Posterior cingulate gyrus (tissue), 11 donors: ENCODE measurements at places on chromosomes 16 and 17.

DNA sequence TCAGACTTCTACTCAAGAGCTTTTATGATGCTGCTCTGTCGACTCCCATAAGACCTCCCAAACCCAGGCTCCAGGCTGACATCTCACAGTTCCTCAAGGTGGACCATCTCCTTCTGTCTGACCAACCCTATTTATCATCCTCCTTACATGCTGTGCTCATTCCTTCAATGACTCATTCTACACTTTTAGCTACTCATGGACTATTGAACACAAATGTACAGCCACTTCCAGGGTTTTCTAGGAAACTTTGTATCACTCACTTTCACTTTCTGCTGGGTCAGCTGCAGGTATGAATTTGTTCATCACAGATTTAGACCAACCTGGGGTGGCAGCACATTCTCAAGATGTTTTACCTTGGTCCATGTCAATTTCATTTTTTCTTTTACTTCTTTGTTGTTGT is 162.4 kb upstream of the FAM20A start:
- DNase-seq, result no peak

DNA sequence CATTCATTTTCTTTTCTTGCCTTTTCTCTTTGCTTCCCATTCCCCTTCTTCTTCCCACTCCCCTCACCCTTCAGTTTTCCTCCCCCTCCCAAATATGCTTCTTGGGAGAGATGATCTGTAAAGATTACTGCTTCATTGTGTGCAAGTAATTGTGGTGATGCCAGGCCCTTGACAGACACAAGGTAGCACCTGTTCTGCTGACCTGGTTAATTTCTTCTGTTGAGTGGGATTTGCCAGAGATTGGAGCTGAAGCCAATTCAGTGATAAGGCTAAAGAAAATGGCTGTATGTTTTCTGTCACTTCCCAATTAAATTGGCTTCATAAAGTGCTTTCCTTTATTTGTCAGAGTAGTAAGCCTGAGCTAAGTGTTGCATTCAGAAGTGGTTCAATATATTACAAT is 44.5 kb downstream of the AATF start:
- DNase-seq, result no peak

DNA sequence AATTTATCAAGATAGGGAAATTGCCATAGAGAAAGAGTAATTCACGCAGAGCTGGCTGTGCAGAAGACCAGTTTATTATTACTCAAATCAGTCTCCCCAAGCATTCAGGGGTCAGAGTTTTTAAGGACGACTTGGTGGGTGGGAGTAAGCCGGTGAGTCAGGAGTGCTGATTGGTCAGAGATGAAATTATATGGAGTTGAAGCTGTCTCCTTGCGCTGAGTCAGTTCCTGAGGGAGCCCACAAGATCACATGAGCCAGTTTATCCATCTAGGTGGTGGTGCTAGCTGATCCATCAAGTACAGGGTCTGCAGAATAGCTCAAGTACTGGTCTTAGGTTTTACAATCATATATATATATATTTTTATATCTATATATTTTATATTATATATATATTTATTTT is 6.0 kb upstream of the AQP8 start:
- DNase-seq, result no peak

DNA sequence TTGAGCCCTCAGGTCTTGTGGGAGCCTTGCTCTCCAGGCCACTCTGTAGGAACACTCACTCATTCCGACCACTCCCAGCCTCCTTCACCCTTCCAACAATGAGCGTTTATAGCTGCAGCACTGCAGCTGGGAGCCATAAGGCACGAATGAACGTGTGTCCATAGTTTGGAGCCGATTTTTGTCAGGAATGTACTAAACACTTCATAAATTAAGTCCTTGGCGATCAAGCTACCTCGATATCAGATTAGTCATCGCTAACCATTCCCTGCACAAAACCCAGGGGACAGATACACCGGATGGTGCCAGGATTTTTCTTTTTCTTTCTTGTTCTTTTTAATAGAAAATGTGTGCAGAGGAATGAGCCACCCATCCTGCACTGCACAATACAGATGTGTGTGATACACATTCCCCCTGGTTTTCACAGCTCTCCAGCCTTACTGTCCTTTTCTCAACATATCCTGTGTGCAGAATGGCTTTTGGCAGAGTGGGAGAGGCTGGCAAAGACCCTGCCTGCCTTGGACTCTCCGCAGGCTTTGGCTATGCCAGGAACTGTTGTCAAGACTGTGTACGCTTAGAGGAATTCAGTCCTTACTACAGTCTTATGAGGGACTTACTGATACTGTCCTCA is 68.4 kb upstream of the ELAC2 start:
- no peak for DNase-seq

DNA sequence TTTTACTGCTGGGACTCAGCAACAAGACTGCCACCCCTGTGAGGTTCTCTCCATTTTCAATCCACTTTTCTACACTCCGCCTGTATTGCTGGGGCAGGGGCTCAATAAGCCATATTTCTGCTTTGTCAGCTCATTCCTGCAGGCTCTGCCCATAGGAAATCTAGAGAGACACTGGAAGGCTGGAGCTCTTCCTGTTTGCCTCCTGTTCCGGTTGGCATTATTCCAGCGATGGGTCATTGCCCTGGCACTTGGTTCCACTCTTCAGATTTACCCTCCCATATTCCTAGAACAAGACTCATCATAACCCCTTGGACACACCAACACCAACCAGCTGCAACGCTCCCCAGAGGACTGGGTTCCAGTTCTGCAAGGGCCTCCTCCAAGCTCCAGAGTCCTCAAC is 210.4 kb downstream of the CA10 start:
- DNase-seq, result no peak

GRCh38 chr16:1003391-1004347 is 22.1 kb downstream of the SOX8 start:
- DNase-seq, result no peak

DNA sequence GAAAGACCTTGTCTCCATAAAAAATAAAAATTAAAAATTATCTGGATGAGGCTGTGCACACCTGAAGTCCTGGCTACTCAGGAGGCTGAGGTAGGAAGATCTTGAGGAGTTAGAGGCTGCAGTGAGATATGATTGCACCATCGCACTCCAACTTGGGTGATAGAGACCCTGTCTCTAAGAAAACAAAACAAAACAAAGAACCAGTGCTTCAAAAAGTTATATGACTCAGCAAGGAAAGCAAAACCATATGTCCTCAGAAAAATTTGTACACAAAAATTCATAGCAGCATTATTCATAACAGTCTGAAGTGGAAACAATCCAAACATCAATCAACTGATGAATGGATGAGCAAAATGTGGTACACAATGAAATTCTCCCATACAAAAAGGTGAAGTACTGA is 48.9 kb downstream of the SLFN5 start:
- no peak for DNase-seq

DNA sequence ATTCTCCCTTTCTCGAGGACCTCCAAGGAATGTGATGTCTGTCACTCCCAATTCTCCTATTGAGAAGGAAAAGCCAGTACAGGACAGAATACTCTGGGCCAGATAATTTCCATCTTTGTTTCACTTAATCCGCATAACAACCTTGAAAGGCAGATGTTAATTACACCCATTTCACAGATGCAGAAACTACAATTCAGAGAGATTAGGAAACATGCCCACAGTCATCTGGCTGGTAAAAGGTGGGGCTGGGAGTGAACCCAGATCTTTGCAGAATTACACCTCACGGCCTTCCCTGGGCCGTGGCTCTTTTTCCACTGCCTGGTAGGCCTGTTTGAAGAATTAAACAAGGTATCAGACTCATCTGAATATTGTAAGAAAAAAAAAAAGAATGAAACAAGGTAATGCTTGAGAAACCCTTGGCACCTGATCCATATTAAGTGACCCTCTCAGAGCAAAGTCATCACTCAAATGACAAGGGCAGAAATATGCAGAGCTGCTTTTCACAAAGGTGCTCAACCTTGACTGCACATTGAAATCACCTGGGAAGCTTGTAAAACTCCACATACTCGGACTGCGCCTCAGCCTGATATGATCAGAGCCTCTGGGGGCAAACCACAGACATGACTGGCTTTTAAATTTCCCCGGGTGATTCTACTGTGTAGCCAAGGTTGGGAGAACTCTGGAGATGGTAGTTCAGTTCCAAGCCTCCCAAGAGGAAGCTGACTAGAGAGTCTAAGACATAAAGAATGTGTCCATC is 16.6 kb upstream of the G6PC1 start:
- DNase-seq, result no peak

DNA sequence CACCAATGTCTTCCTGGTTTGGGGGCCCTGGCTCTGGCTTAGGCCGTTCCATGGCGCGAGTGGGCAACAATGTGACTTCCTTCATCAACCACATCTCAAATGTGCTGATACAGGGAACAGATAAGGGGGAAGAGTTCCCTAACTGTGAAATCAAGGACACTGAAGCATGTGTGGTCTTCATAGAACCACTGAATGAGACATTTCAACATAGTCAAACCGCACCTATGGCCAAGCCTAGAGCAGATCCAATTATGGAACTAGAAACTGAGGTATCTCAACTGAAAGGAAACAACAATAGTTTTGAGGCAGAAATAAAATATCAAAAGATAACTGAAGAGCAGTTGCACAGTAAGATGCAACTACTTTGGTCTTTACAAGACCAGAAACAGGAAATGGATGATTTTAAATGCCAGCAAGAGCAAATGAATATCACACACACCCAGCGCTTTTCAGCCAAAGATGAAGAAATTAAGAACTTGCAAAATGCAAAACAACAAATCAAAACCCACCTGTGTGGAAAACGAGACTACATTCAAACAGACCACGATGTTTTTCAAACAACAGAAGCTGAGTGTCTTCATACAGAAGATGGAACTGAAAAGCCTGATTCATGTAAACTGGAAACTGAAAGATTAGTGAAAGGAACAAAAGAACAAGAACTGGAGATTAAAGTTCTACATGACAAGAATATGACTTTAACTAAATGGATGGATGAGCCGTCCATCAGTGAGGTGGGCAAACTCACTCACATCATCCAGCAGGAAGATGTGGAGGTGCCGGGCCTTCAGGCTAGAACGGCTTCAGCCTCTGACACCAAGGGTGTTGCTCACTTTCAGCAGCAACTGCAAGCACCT is 18.1 kb upstream of the LCMT1 start:
- no peak for DNase-seq

- no peak for DNase-seq
Observed at GRCh38 chr17:44775838-44776621, 17.2 kb downstream of the ADAM11 start.

GRCh38 chr17:28865946-28866752 is 11.3 kb downstream of the ERAL1 start:
- DNase-seq, result no peak

GRCh38 chr16:62764572-62764971 is 728.3 kb upstream of the CDH8 start:
- DNase-seq, result no peak

GRCh38 chr17:60080545-60080944 is 1.8 kb upstream of the HEATR6 start:
- DNase-seq, result no peak

- DNase-seq, result no peak
Observed at GRCh38 chr16:5228369-5228768, 130.8 kb upstream of the EEF2KMT start.

DNA sequence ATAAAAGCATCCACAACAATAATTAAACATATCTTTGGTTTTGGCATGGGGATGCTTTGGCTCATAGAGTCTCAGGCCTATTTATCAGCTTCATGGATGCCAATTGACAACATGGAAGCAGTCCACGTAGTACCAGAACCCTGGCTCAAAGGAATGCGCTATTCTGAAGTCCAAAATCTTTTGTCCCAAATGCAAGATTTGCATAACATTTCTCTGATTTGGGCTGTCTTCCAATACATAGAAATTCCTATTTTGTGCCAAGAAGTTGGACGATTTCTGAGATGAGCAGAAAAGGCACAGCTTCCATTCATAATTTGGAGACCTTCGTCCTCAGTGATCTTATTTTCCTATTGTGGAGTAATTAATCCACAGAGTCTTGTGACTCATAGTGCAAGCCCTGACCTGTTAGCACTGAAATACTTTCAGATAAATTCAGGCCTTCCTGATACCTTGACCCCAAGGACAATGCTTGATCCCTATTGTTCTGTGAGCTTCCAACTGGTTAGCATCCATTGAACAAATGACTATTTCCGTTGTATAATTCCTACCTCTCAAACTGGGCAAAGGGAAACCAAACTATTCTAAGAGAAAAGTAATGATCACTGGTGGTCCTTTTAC is 78.4 kb upstream of the CDH11 start:
- DNase-seq, result no peak

DNA sequence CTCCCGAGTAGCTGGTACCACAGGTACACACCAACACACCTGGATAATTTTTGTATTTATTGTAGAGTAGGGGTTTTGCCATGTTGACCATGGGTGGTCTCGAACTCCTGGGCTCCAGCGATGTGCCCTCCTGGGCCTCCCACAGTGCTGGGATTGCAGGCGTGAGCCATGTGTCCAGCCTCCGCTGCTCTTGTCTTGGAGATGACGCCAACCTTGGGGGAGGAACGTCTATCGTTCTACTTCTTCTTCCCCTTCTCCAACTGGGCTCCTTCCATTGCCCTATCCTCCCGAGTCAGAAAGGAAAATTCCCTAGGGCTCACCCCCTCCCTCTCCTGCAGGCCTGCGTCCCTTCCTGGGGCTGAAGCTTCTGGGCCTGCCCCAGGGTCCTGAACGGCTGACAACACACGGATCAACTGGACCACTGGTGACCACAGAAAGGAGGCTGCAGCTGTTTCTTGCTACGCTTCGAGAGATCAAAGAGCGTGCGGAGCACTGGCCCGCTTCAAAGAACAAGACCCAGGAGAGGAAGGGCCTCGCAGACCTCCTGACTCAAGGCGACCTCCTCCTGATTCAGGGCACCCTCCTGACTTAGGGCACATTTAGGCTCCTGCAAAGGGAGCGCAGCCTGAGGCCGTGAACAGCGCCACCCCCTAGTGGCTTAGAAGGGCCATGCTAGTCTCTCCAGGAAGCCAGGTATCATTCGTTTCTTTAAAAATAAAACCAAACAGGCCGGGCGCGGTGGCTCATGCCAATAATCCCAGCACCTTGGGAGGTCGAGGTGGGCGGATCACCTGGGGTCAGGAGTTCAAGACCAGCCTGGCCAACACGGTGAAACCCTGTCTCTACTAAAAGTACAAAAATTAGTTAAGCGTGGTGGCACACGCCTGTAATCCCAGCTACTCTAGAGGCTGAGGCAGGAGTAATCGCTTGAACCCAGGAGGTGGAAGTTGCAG is 48.5 kb upstream of the HELZ start:
- peak; percentile 16 for DNase-seq
